Osteoblast (primary cell): ENCODE measurements at places on chromosomes 13 and 19. TPM values are rescaled to one million over a fixed set of nuclear protein-coding genes. Genes with fewer than 3 reads are reported as not detected.
A peak's percentile ranks its signal among the peaks of the same experiment; 100 is the strongest.

GRCh38 chr13:53321296-53321801 lies 292.7 kb downstream of the OLFM4 start:
- DNase-seq, result no peak

FGF22 gene
- not detected in 2 replicates for total RNA-seq

DNA sequence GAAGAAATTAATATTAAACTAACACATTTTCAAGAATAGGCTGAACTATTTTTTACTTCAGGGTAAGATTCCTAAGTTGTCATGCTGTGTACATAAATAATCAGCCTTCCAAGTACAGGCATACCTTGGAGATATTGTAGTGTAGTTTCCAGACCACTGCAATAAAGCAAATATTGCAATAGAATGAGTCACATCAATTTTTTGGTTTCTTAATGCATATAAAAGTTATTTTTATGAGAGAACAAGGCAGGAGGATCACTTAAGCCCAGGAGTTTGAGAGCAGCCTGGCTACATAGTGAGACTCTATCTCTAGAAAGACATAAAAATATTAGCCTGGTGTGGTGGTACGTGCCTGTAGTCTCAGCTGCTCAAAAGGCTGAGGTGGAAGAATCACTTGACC lies 511.5 kb downstream of the UQCRFS1 start:
- no peak for DNase-seq

- DNase-seq, result no peak
Observed at GRCh38 chr13:48159826-48160225, 64.9 kb upstream of the MED4 start.

GRCh38 chr13:45374917-45375316 lies 33.9 kb upstream of the TPT1 start:
- DNase-seq, result peak; percentile 90

FFAR3 gene
- total RNA-seq, result not detected in 2 replicates

DNA sequence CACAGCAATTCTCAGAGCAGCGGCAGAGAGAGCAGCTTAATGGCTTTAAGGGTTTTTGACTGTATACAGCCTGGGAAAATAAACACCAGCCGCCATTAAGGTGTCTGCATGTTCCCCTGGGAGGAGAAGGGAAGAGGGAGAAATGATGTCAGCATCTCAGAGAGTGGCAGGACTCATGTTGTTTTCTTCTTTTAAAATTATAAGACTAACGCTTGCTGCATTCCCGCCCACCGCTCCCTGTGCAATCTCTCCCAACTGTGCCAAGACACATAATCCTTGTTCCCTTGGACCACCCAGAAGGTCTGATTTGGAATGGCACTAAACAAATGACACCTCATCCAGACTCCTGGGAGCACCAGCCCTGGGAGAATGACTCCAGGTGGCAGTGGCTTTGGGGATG lies 27.7 kb upstream of the FAM216B start:
- DNase-seq, result peak; percentile 43

AP1M2 gene
- 0.29 and 0.72 TPM in 2 replicates for total RNA-seq

GRCh38 chr13:64073203-64073602 lies 2657.6 kb upstream of the PCDH20 start:
- no peak for DNase-seq

DNA sequence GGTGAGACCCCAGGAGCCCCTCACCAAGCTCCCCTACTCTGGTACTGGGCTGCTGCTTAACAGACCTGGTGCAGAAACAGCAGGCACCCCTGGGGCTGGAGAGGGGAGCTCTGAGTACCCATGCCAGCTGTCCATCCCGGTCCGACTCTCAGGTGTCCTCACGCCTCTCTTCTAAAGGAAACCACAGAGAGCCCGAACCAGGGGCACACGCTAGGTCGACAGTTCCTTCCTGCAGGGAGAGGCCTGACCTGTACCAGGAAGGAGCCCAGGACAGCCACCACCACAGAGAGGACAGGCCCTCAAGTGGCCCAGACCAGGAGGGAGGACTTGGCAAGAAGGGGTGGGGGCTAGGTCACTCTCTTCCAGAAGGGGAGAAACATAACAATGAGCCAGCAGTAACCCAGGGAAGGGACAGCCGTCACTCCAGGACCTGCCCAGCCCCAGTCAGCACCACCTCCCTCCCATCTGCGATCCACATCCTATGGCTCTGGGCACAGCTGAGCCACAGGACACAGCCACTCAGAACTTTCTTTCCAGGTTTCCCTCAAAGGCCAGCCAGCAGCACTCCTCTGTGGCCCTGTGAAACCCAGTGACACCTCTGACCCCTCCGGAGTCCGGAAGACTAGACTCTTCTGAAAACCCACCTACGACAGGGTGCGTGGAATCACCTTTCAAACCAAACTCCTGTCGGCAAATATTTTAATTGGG lies 13.0 kb upstream of the SLC35E1 start:
- DNase-seq, result peak; percentile 76

GRCh38 chr19:44883922-44884321 lies 7.1 kb upstream of the TOMM40 start:
- DNase-seq, result no peak

PRTN3 gene
- not detected in 2 replicates for total RNA-seq

GRCh38 chr13:83975655-83976165 lies 93.4 kb upstream of the SLITRK1 start:
- no peak for DNase-seq

- DNase-seq, result no peak
Observed at GRCh38 chr19:49851456-49852259, 699 bp downstream of the PTOV1 start.

DNA sequence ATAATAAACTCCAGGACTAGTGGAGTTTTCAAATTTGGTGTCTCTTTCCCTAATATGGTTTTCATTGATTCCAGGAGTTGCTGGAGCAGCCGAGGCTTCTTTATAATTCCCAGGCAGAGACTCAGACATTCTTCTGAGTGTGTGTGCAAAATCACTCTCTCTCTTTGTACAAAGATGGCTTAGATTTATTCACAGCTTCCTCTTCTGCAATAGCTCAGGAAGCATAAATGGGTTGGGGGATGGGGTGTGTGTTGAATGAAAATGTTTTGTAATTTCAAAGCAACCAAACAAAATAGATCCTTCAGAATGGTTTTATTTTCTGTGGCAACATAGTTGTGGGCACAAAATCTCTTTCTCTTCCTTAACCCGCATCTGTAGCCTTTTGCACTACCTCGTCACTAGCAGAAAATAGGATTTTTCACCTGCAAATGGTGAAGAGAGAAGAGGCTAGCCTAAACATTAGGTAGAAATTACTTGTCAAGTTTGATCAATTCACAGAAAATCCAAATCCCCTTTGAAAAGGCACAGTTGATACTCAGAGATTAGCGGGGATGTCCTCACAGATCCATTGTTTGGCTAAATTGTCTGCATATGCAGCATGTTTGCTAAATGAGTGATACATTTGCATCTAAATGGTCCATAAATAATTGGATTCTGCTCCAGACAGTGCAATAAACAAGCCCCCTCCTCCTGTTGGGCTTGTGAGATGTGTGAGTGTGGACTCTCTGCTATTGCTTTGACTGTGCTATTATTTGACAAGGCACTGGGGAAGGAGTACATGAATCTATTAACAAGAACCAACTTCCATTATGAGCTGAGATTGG lies 66.7 kb downstream of the CBY2 start:
- no peak for DNase-seq

DNA sequence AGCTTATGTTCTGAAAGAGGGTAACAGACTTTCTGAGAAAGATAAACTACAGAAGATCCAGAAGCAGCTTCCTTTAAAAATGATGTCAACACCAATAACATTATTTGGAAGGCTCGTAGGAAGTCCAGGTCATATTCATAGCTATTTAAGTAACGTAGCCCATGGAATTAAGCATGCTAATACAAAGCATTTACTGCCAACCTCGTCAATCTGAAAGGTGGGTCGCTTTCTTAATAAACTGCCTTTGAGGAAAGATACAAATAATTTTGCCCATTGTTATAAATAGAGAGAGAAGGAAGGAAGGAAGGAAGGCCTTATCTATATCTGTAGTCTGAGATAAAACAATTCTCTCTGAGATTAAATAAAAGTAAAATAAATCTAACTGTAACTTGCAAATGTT lies 80.3 kb downstream of the STARD13 start:
- no peak for DNase-seq

FBXO27 gene
- 4.7 and 5.0 TPM in 2 replicates for total RNA-seq

GRCh38 chr19:11234486-11235075 lies 4.8 kb upstream of the ANGPTL8 start:
- peak; percentile 31 for DNase-seq

DNA sequence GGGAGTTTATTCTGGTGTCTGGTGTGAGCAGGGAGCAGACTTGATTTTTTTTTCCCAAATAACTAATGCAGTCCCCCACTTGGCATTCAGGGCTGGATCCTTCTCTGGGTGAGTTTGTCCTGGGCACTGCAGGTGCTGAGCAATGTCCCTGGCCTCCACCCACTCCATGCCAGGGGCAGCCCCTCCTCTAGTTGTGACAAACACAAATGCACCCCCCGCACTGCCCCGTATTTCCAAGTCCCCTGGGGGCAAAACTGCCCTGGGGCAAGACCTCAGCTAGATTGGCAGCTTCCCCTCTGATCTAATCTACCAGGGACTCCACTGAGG lies 6.4 kb downstream of the MOB3A start:
- no peak for DNase-seq

GRCh38 chr13:29266756-29267733 lies 328.4 kb downstream of the SLC7A1 start:
- no peak for DNase-seq

DNA sequence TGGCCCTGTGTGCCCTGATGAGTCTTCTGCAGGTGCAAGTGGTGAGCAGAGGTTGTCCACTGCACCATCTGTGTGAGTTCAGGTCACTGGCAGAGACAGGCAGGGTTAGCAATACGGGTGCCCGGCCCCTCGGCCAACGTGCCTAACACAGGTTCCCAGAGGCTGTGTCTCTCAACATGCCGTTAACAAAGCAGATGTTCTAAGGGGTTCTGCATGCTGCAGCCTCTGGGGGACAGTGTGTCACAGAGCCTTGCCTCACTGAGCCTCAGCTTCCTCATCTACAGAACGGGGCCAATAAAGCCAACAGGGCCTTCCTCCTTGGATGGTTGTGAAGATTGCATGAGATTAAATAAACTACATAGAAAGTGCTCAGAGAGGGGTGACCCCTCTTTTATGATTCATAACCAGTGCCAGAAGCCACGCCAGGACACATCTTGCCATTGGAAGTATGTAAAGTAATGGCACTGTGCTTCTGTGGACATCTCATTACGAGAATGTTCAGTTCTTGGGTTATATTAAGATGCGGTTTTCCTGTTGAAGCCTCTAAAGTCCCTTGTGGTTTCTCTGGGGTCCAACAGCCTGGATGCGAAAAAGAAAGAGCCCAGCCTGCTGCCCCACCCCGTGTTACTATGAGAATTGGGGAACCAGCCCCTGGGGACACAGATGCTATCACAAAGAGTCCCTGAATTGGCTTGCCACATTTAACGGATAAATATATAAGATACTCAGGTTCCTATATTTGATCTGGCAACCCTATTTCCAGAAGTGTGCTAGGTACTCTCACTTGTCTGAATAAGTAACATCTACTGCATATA lies 11.2 kb upstream of the ARHGEF18 start:
- no peak for DNase-seq

GRCh38 chr13:112245989-112246388 lies 130.2 kb upstream of the SPACA7 start:
- DNase-seq, result peak; percentile 73

DNA sequence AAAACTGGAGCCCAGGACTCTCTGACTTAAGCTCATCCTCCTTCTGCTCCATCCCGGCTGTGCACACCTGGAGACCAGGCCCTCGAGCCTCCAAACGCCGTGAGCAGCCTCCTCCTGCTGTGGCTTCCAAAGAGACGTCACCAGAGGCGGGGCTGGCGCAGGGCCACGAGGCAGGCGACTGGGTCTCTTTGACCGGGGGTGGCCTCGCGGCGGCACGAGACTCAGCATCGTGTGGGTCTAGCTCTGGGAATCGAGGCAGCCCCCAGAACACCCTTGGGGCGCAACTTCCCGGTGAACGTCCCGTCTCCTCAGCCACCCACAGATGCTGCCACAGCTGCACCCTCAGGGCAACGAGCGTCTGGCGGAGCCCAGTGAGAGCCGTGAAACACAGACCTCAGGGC lies 22.8 kb downstream of the RASA3 start:
- peak; percentile 41 for DNase-seq

DNA sequence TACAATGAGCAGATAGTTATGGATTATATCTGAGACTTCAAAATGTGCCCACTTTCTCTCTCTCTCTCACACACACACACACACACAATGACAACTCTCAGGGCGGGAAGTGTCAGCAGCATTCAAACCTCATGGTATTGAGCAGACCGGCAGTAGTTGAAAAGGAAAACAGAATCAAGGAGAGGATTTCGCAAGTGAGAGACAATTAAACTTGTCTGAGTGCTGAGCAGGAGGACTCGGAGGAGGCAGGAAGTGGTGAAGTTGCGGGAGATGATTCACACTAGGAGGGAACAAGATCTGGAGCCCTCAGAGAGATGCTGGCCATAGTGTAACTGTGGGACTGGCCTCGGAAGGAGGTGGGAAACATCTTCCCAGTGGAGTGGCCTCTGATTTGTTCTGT lies 353.1 kb downstream of the EFNB2 start:
- peak; percentile 68 for DNase-seq

- DNase-seq, result no peak
Observed at GRCh38 chr13:106143392-106143791, 392.1 kb downstream of the EFNB2 start.

CNN1 gene
- 7.1 and 9.8 TPM in 2 replicates for total RNA-seq

DNA sequence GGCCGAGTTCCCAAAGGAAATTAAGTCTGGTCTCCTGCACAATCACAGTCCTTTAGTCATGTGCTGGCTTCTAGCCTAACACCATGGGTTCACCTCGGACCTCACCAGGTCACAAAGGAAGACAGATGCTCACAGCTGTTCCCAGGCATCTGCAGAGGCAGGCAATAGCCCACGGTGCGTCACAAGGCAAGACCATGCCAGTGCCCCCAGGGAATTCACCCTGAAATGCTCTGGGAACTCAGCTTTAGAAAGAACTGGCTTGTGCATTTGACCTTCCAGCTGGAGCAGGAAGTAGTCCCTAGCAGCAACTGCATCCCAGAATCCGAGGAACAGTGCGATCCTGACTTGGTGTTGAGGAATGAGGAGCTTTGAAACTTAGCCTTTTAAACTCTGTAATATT lies 96.8 kb upstream of the WASF3 start:
- DNase-seq, result no peak
